Breast epithelium (tissue), 4 donors: ENCODE measurements at places on chromosomes 7 and 10. TPM values are rescaled to one million over a fixed set of nuclear protein-coding genes. Genes with fewer than 3 reads are reported as not detected.

GRCh38 chr7:158371856-158372255, 215.8 kb downstream of the PTPRN2 start:
- H3K4me3 ChIP-seq, result no peak overlapping the region
- H3K4me1 ChIP-seq, result no peaks in the 10 kb centered on the region
- H3K27me3 ChIP-seq, result no peaks in the 10 kb centered on the region
- no peaks in the 10 kb centered on the region for H3K36me3 ChIP-seq
- no peak overlapping the region for H3K27ac ChIP-seq
- DNase-seq, result peak; percentile 38

GRCh38 chr7:106216517-106216922, 68.3 kb downstream of the NAMPT start:
- peak overlapping the region; percentile 20 for H3K4me3 ChIP-seq
- H3K4me1 ChIP-seq, result no peaks in the 10 kb centered on the region
- peak overlapping the region; percentile 82 for H3K27ac ChIP-seq
- no peak for DNase-seq

GRCh38 chr10:4024516-4025245, 239.7 kb upstream of the KLF6 start:
- no peaks in the 10 kb centered on the region for H3K4me1 ChIP-seq
- H3K27me3 ChIP-seq, result no peaks in the 10 kb centered on the region
- no peak for DNase-seq

DNA sequence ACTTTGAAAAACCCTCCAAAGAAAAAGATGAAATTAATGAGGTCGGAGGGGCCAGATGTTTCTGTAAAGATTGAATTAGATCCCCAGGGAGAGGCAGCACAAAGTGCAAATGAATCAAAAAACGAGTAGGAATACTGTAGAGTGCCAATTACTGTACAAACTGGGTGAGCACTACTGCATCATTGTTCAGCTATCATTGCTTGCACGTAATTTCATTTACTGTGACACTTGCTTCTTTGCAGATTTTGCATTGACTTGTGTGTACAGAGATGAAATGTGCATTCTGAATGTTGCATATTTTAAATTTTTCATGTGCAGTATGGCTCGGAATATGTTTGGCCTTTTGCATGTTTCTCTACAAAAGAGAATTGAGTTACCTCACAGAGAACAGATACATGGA, 123.7 kb downstream of the LCOR start:
- H3K27ac ChIP-seq, result no peak overlapping the region
- H3K36me3 ChIP-seq, result no peaks in the 10 kb centered on the region
- H3K4me3 ChIP-seq, result no peak overlapping the region

GRCh38 chr10:13707156-13707881, 120.6 kb downstream of the PRPF18 start:
- peak overlapping the region; percentile 73 for H3K27ac ChIP-seq
- H3K4me3 ChIP-seq, result peak overlapping the region; percentile 59
- peaks cover 7% of the 10 kb centered on the region for H3K4me1 ChIP-seq
- no peaks in the 10 kb centered on the region for H3K36me3 ChIP-seq
- peak; percentile 65 for DNase-seq
- H3K27me3 ChIP-seq, result no peaks in the 10 kb centered on the region

- no peaks in the 10 kb centered on the region for H3K36me3 ChIP-seq
- H3K4me1 ChIP-seq, result peaks cover 5% of the 10 kb centered on the region
- H3K27me3 ChIP-seq, result no peaks in the 10 kb centered on the region
- no peak for DNase-seq
Observed at GRCh38 chr10:4136121-4136520, 351.1 kb upstream of the KLF6 start.

DNA sequence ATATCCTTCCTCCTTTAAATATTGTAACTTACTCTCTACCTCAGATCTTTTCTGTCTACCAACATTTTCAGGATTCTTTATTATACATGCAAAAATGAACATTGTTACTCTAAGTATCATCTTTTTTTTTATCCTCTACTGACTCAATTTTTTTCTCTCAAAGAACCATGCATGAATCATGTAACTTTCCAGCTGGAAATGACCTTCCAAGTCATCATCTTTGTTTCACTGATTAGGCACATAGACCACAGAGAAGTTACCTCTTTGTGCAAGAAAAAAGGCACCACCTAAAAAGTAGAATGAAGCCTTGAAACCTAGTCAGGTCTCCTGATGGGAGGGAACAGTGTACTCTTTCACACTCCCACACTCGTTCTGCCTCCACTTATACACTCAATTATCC, 234.9 kb downstream of the HGF start:
- H3K4me1 ChIP-seq, result no peaks in the 10 kb centered on the region
- H3K4me3 ChIP-seq, result no peak overlapping the region
- no peak for DNase-seq
- no peaks in the 10 kb centered on the region for H3K27me3 ChIP-seq
- H3K27ac ChIP-seq, result no peak overlapping the region
- no peaks in the 10 kb centered on the region for H3K36me3 ChIP-seq

Gene OPN1SW
- total RNA-seq, result not detected
